Activated CD4-positive, alpha-beta T cell treated with anti-CD3 and anti-CD28 coated beads, Interleukin-2, amount 50 U/mL, for 16 hours (primary cell): ENCODE measurements at places on chromosomes 1 and 21.

- no peak for DNase-seq
Observed at GRCh38 chr1:198042168-198042567, 114.6 kb upstream of the NEK7 start.

GRCh38 chr1:89604414-89604735 is 28.5 kb upstream of the LRRC8C start:
- DNase-seq, result no peak

- no peak for DNase-seq
Observed at GRCh38 chr1:42336978-42337377, 1.9 kb upstream of the FOXJ3 start.

GRCh38 chr1:64599242-64599641 is 129.3 kb downstream of the CACHD1 start:
- no peak for DNase-seq

GRCh38 chr1:246146804-246147523 is 360.1 kb downstream of the SMYD3 start:
- no peak for DNase-seq

- no peak for DNase-seq
Observed at GRCh38 chr1:161000736-161001480, 20.0 kb downstream of the F11R start.

- DNase-seq, result no peak
Observed at GRCh38 chr1:99577313-99577712, 68.6 kb upstream of the PALMD start.

- DNase-seq, result no peak
Observed at GRCh38 chr21:41422546-41423304, 3.3 kb upstream of the MX1 start.

- no peak for DNase-seq
Observed at GRCh38 chr1:4854367-4854766, 200.0 kb downstream of the AJAP1 start.

DNA sequence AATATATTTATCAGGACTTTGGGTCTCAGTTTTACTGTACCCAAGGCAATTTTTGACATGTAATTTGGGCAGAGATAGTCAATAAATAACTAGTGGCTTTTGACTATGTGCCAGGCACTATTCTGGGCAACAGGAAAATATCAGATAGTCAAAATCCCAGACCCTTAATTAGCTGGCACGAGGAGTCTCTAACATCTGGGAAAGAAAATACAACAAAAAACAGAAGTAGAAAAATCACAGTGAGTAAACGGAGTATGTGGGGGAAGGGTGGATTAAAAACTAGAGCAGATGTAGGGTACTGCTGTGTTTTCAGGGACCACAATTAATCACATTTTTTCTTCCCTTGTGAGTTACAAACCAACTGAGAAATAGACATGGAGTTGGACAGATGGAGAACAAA is 217.8 kb downstream of the NCAM2 start:
- DNase-seq, result no peak
